ENCODE measurements at places on chromosomes 5 and 9.

DNA sequence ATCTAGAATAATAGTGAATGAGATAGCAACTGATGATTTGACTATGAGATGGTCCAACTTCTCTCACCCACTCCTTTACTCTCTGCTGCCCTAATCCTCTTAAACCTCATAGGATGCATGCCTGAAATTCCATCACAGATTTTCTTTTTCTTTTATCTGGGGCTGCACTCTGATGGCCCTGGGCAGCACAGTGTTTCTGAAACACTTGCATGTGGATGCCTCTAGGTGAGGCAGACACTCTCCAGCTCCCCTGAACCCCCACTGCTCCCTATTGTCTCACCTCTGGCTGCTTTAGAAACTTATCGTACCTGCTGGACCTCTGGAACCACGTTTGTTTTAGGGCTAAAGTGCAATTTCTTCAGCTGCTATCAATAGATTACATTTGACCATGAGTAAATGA, 67.5 kb downstream of the HTR4 start:
- no peak for DNase-seq

DNA sequence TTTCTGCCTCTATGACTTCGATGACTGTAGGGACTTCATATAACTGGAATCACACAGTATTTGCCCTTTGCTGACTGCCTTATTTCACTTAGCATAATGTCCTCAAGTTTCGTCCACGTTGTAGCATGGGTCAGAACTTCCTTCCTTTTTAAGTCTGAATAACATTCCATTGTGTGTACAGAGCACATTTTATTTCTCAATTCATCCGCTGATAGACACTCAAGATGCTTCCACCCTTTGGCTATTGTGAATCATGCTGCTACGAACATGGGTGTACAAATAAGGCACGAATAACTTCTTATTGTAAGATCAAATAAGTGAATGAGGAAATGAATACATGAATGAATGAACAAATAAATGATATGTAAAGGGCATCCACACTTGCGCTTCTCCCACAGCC, 13.0 kb downstream of the BARX1 start:
- DNase-seq = no peak

- DNase-seq = no peak
These were observed 88.3 kb downstream of the RAPGEF1 start for GRCh38 chr9:131651599-131651998.

- DNase-seq = no peak
These were observed 168.8 kb downstream of the GAPVD1 start for GRCh38 chr9:125430161-125431011.

DNA sequence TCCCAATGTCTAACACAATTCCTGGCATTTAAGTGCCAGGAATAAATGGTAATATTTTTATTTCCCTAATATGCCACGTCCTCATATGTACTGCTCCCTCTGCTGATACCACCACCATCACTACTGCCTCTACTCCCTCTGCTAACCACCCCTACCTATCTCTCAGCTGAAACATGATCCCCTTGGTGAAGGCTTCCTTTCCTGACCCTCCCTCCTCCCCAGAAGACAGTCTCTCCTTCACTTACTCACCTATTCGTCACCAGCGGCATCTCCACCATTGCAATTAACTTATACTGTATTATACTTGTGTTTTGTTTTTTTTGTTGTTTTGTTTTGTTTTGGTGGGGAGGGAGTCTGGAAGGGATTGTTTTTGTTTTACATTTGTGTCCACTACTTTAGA, 4.8 kb downstream of the DENND1A start:
- DNase-seq = no peak

DNA sequence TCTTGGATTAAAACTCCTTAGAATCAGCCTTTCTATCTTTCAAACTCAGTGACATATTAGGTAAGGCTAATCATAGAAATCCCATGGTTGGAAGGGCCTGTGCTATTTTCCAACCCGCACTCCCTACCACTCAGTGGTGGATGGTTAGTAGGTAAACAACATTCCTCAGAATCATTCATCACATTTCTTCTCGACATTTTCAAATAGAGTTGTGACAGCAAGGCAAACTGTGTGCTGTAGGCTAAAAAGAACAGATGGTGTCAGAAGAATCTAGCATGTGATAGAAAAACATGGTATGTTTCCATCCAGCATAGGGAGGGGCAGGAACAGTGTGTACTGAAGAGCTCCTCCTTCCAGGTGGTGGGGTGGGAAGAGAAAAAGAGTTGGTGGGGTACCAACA, 227.3 kb upstream of the NMUR2 start:
- DNase-seq = no peak

GRCh38 chr9:14770592-14770991, 48.1 kb upstream of the CER1 start:
- no peak for DNase-seq
